Caki2 (cell line): ENCODE measurements at places on chromosomes 2 and 18. TPM values are rescaled to one million over a fixed set of nuclear protein-coding genes. Genes with fewer than 3 reads are reported as not detected.

- DNase-seq = no peak
Observed at GRCh38 chr2:134739879-134740301, 21.1 kb upstream of the TMEM163 start.

GRCh38 chr18:32669549-32670165, 103.2 kb downstream of the KLHL14 start:
- no peak for DNase-seq

GRCh38 chr2:214543386-214543955, 132.6 kb downstream of the VWC2L start:
- no peak for DNase-seq

- DNase-seq = no peak
Observed at GRCh38 chr2:9653485-9654271, 22.9 kb upstream of the YWHAQ start.

- DNase-seq = peak; percentile 12
Observed at GRCh38 chr2:19569300-19569791, 210.9 kb upstream of the OSR1 start.

DNA sequence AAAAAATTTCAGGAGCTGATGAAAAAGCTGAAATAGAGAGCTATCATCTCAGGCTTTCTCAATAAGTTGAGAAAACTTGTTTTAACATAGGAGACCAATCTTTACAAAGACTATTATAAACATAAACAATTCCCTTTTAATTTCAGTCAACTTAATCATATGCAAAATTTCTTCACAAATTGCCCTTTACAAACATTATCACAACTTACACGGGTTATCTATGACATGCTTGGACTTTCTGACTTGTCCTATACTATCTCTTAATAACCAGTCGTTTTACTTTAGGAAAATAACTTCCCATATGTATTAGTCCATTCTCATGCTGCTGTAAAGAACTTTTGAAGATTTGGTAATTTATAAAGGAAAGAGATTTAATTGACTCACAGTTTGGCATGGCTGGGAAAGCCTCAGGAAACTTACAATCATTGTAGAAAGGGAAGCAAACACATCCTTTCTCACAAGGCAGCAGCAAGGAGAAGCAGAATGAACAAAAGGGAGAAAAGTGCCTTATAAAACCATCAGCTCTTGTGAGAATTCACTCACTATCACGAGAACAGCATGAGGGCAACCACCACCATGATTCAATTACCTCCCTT, 1583.7 kb upstream of the CELF4 start:
- peak; percentile 6 for DNase-seq

DNA sequence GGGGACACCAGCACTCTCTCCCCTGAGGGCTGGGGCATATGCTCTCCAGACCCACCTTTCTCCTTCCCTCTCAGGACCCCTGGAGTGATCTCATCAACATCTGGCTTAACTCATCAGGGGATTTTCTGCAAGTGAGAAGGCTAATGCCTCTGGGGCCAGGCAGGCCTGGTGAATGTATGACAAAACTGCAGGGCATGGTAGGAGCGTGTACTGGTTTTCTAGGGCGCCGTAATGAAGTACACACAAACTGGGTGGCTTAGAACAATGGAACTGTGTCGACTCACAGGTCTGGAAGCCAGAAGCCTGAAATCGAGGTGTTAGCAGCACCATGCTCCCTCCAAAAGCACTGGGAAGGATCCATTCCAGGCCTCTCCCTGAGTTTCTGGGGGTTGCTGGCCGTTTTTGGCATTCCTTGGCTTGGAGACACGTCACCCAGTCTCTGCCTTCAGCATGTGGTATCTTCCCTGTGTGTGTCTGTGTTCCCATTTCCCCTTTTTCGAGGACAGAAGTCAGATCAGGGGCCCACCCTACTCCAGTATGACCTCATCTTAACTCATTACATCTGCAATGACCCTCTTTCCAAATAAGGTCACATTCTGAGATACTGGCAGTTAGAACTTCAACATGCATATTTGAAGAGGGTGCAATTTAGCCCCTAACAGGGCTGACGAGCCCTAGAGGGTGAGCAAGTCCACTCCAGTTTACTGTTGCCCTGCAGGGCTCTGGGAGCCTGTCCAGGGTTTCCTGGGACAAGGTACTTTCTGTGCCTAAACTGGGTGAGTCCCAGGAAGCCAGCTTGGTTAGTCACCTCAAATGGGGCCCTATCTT, 45.5 kb upstream of the CAB39 start:
- DNase-seq = no peak

DNA sequence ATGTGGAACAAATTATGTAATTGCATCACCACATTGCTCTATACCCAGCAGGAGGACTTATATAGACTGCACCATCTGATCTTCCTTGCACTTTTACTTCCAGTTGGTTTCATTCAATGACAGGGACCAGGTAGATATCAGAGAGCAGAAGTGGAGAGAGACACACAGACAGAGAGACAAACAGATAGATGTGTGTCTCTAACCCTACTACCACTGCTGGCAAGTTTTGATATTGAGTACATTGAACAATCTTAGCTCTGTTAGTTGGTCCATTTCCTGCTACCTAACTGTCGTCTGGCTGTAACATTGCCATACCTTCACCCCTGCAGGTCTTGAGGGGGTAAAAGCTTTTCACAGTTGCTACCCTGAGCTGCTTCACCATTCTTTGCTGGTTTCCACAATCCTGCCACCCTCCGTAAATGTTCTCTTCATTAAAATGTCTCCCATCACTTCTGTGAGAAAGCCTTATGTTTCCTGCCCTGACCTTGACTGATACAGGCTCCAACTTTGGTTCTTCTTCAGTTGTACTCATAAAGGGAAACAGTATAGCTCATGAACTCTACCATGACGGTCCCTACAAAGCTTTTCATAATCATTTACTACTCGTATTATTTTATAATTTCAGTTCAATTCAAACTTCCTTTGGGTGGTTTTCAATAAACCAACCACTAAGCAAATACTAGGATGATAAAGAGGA, 62.3 kb upstream of the ITGA4 start:
- no peak for DNase-seq

The IL36A gene
- total RNA-seq = not detected in 2 replicates

The OR6B2 gene
- not detected in 2 replicates for total RNA-seq
